NCI-H2081 (cell line): ENCODE measurements at places on chromosomes 5 and 9.

- no peak for DNase-seq
Observed at GRCh38 chr5:149412783-149413476, 33.8 kb upstream of the IL17B start.

DNA sequence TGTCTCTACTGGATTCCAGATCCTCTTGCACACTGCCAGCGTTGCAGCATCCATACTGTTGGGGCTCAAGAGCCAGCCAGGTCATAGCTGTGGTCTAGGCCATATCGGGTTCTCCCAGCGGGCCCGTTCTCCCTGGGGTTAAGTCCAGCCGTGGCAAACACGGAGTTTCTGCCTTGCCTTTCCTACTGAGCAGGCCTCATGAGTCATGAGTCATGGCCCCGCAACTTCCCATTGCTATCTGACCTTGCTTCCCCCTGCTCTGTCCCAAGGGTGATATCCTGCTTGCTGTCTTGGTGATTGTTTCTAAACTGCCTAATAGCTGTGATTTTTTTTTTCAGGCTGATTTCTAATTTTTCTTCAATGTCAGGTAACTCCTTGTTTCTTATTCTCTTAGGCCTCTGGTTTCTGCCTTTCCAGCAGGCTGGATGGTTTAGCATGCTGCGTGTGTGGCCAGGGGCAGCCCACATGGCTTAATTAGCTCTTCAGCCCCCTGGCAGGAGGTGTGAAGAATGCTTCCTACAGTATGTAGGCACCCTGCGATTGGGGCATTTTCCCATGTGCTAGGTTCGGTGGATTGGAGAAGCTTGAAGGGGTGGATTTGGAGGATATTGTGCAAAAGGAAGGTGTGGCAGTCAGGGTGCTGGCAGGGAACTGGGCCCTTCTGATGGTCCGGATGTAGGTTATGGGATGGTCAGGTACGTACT is 18.7 kb downstream of the DAPK1 start:
- DNase-seq = no peak

DNA sequence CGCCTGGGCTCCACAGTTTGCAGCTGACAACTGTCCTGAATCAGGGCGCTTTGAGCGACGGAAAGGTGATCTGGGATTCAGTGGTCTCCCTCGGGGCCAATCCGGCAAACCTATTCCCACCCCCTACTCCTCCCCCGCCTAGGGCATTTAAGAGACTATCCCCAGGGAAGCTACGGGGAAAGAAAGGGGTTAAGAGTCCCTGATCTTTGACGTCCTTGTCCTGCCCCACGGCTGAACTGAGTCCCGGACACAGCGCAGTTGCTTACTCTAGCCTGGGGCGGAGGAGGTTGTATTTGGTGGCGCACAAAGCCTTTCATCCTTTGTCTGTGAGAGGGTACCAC is 3.4 kb downstream of the RORB start:
- DNase-seq = no peak

DNA sequence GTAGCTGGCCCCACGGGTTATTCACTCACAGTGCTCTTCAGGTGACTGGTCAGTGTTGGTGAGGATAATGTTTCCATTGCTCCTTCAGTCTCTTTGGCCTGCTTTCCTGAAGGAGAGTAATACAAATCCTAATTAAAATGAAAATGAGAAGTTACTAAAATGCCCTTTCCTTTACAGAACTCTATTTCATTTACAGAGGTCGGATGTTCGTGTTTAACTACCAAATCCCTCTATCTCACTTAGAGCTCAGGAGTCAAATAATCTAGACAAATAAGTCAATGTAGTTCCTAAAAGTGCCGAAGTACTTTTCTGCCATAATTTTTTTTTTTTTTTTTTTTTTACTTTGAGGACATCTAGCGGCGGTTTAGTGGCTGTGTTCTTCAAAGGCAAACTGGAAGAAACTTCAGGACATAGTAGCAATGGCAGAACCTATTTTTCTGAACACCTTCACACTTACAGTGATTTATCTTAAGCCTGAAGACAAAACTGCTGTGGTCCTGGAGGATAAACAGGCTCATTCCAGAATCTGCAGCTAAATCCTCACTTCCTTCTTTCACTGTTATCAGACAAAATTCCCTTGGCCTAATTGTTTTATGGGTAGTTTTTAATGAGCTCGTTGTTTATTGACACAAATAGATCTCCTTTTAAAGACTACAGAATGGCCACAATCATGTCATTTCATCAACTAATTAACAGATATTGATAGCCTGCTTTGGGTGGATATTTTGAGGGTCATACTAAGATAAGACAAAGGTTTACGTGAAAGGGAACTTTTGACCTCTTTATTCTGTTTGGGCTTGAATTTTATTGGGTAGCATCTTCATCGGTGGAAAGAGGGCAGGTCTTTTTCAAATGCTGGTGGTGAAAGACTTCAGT is 207.6 kb upstream of the DMRTA1 start:
- peak; percentile 18 for DNase-seq

GRCh38 chr5:16552666-16553343 is 64.0 kb downstream of the RETREG1 start:
- DNase-seq = peak; percentile 79

- peak; percentile 77 for DNase-seq
Observed at GRCh38 chr5:142548739-142549275, 137.1 kb downstream of the FGF1 start.

- DNase-seq = no peak
Observed at GRCh38 chr5:93532370-93532769, 48.6 kb downstream of the NR2F1-AS1 start.

- DNase-seq = no peak
Observed at GRCh38 chr9:100324594-100325200, 28.0 kb downstream of the TEX10 start.

- no peak for DNase-seq
Observed at GRCh38 chr9:101739311-101739710, 864 bp upstream of the GRIN3A start.

GRCh38 chr5:8825139-8825757 is 720.6 kb downstream of the SEMA5A start:
- no peak for DNase-seq
